H9 (cell line): ENCODE measurements at places on chromosomes 3 and 15.

GRCh38 chr3:128764863-128765262, 38.9 kb downstream of the RAB7A start:
- DNase-seq, result no peak

GRCh38 chr15:58026051-58026450, 39.5 kb downstream of the ALDH1A2 start:
- no peak for DNase-seq

GRCh38 chr3:25547943-25548674, 116.6 kb downstream of the TOP2B start:
- no peak for DNase-seq

- DNase-seq, result no peak
Observed at GRCh38 chr3:72444656-72445223, 403.5 kb downstream of the SHQ1 start.

GRCh38 chr3:123678108-123678511, 93.3 kb upstream of the HACD2 start:
- DNase-seq, result no peak
